ENCODE measurements at places on chromosomes 16 and 17. TPM values are rescaled to one million over a fixed set of nuclear protein-coding genes. Genes with fewer than 3 reads are reported as not detected.

Gene SEPTIN12
- not detected for total RNA-seq

Gene USH1G
- not detected for total RNA-seq

Gene ATP2A3
- 110 TPM for total RNA-seq

Gene USP31
- total RNA-seq = 4.6 TPM

Gene GPR139
- not detected for total RNA-seq

All from activated naive CD4-positive, alpha-beta T cell treated with anti-CD3 and anti-CD28 coated beads, Interleukin-2, amount 50 U/mL, for 72 hours (primary cell).